ENCODE measurements at places on chromosomes 1 and 21. TPM values are rescaled to one million over a fixed set of nuclear protein-coding genes. Genes with fewer than 3 reads are reported as not detected.

The NUP210L gene
- total RNA-seq: not detected

The OR2G6 gene
- not detected for total RNA-seq

DNA sequence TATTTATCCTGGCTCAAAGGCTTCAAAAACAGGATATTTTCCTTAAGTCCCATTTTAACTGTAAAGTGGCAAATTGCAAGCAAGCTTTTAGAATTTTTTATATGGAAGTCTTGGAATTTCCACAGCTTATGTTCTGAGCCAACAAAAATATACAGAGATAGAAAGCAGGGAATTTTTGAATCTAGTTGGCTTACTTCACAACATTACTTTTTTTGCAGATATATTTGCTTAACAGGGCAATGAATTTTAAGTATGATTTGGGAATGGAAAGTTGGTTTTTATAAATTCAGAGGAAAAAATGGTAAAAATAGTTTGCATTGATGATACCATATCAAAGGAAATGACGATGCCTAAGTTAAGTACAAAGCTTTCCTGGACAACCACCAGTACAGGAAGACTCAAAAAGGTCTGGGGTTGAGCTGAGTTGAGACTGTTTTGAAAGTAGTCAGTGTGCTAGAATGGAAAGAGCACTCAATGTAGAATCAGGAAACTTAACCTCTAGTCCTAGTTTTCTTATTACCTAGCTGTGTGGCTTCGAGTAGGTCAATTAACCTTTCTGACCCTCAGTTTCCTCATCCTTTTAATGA, 11.0 kb upstream of the VCAM1 start:
- no peak overlapping the region for H3K4me3 ChIP-seq
- no peak overlapping the region for H3K27ac ChIP-seq
- H3K27me3 ChIP-seq: no peaks in the 10 kb centered on the region
- peaks cover 32% of the 10 kb centered on the region for H3K4me1 ChIP-seq
- H3K36me3 ChIP-seq: no peaks in the 10 kb centered on the region

DNA sequence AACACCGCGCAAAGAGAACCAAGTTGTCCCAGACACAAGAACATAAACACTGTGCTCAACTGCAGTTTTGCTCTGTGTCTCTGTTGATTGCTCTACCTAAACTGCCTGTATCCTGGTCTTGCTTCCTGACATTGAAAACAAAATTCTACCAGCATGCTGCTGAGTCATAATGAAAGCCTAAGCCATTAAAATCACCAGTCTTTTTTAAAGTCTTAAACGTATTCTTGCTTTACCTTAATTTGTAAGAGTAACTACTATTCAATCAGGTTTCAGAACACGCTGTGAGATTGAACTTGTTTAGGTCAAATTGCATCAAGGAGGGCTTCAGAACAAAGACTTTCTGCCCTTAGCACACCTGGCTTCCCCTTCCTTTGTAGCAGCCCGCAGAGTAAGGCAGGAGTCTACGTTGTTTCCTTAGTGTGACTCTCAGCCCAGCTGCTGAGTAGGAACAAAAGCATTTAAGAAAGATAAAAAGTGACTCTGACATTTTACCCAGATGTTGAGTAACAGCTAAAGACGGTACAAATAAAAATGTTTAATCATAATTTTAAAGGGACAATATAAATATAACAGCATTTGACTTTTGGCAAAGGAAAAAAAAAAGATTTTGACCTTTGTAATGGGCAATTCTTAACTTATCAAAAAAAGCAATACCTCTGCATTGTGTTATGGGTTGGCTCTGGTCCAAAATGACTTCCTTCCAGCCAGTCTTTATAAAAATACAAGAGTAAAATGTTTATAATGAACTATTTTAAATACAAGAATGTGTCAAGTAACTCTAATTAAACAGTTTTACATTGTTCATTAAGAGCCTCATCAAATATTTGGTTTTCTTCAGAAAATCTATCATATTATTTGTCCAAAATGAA, 186.9 kb upstream of the ADGRL4 start:
- H3K27ac ChIP-seq: peak overlapping the region; percentile 59
- no peaks in the 10 kb centered on the region for H3K27me3 ChIP-seq
- DNase-seq: peak; percentile 81
- no peaks in the 10 kb centered on the region for H3K36me3 ChIP-seq
- H3K4me1 ChIP-seq: peaks cover 18% of the 10 kb centered on the region

GRCh38 chr1:75097654-75098053, 36.5 kb upstream of the LHX8 start:
- H3K27me3 ChIP-seq: no peaks in the 10 kb centered on the region
- H3K4me1 ChIP-seq: no peaks in the 10 kb centered on the region
- H3K36me3 ChIP-seq: no peaks in the 10 kb centered on the region
- H3K27ac ChIP-seq: no peak overlapping the region
- DNase-seq: peak; percentile 27
